ENCODE measurements at places on chromosomes 6 and 20.

DNA sequence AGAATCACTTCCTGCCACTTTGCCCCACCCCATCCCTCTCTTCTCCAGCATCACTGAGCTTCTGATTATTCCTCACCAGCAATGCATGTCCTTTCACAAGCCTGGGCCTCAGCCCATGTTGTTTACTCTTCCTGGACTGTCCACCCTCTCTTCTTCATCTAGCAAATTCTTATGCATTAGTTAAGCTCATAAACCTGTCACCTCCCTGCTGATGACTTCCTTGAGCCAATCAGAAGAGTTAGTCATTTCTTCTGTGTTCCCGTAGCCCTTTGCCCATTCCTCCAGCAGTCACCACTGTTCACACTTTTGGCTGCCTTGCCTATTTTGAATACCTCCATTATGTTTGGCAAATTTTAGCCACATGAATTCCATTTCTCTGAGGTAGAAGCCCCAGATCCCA is 4.1 kb upstream of the CRYBG1 start:
- no peak for DNase-seq

- no peak for DNase-seq
These were observed 197.4 kb upstream of the PRSS16 start for GRCh38 chr6:27049863-27050781.

DNA sequence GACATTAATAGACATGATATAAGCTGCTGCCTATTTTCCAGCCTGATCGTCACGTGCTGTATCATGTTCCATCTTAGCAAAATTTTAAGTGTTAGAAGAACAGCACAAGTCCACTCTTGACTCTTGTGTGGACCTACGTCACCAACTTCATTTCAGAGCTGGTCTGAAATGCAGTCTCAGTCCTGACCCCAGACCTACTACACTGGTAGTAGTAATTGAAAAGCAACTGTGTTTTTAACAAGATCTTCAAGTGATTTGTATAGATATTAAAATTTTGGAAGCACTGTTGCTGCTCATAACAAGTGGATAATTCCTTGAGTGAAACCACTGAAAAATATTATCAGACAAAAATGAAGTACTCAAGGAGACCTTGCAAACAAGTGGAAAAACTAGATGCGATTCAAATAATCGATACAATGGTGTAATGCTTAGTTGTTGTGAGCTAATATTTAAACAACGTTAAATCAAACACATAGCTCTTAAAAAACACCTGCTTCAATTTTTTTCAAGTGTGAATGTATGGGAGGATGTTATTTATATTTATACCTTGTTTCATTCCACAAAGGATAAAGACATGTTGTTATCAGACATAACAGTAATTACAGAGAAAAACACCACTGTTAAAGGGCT is 110.9 kb upstream of the JAG1 start:
- no peak for DNase-seq

GRCh38 chr6:18579869-18580268 is 192.7 kb downstream of the RNF144B start:
- DNase-seq = no peak

GRCh38 chr6:129609635-129610034 is 100.3 kb downstream of the ARHGAP18 start:
- DNase-seq = no peak

- peak; percentile 47 for DNase-seq
These were observed 295.6 kb upstream of the PLN start for GRCh38 chr6:118252474-118252873.

DNA sequence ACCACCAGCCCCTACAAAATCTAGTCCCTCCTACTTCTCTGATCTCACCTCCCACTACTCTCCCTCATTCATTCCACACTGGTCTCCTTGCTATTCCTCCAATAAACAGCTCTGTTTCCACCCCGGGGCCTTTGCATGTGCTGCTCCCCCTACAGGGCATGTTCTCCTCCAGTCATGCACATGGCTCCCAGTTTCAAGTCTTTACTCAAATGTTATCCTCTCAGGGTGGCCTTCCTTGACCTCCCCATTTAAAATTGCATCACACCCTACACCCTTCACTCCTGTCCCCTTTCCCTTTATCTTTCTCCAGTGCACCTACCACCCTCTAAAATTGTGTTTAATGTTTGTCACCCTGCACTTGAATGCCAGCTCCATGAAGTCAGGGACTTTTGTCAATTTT is 174.5 kb downstream of the MRPL14 start:
- DNase-seq = peak; percentile 40

DNA sequence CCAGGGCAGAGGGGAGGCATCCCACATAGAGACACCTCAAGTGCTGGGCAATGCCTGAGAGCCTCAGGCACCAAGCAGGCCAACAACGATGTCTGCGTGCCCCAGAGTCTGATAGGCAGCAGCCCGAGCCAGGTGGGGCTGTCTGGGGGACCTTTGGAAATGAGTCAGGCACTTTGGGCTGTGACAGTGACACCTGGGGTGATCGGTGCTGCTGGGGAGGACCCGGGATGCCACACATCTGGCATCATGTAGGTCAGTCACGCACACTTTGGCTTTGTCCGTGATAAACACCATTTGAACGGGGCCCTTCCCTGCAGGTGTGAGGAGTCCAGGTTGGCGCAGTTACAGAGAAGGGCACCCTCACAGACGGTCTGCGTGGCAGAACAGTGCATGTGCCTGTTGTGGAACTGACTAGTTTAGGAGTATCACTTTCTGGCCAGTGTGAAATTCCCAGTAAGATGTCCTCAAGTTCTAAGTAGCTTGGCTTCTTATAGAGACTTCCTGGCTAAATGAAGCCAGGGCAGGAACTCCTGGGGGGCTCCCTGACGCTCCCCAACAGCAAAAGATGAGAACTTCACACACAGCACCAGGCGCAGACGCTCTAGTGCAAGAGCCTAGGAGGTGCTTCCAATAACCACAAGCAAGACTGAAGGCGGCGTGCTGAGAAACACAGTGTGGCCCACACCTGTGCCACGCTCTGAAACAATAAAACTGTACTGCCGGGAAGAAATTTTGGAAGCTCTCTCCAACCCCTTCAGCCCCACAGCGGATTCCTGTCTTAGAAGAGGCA is 134.7 kb downstream of the WDR27 start:
- DNase-seq = no peak
